ENCODE measurements at places on chromosomes 4 and X. TPM values are rescaled to one million over a fixed set of nuclear protein-coding genes. Genes with fewer than 3 reads are reported as not detected.

The CT45A2 gene
- total RNA-seq = not detected

The SMAD1 gene
- total RNA-seq = 31.8 TPM

The KCND1 gene
- 3.0 TPM for total RNA-seq

The KLHL5 gene
- total RNA-seq = 34.2 TPM

The NOX1 gene
- not detected for total RNA-seq

The DTHD1 gene
- total RNA-seq = not detected

The GIMD1 gene
- not detected for total RNA-seq

The RASL11B gene
- under 0.01 TPM for total RNA-seq

The PRSS12 gene
- total RNA-seq = not detected

The NPY2R gene
- total RNA-seq = under 0.01 TPM

GRCh38 chrX:108159028-108159670 is 67.6 kb downstream of the ATG4A start:
- DNase-seq = no peak

GRCh38 chrX:9465380-9466123 is 694 bp downstream of the TBL1X start:
- DNase-seq = no peak

- DNase-seq = no peak
Observed at GRCh38 chr4:54099748-54100574, at the start of gene GSX2. GSX2 (plus strand) TSS chr4:54100163; CDS start chr4:54100345, 182 bp downstream.

DNA sequence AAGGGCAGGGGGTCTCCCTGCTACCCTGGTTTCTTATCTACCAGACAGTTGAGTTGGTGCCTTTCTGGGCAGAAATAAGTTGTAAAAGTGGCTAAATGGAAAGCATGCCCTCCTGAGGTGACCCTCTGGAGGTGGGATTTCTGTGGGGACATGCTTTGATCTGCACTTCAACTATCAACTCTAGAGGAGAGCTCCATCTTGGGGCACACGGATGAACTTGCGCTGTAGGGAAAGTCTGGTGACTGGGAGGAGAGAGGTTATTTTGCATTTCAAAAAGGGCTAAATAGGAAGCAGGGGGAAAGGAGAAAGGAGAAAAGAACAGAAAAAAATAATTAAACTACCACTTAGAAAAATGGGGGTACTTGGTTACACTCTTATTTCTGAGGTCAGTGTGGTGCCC is 12.7 kb upstream of the RHOXF2B start:
- no peak for DNase-seq

- DNase-seq = peak; percentile 72
Observed at GRCh38 chrX:124388562-124388961, 42.2 kb downstream of the SH2D1A start.

GRCh38 chr4:34372815-34373214 is 1871.5 kb downstream of the ARAP2 start:
- DNase-seq = no peak

GRCh38 chr4:707929-708630 is 2.4 kb downstream of the PCGF3 start:
- DNase-seq = no peak

GRCh38 chr4:41257257-41257901 is 651 bp downstream of the UCHL1 start:
- peak; percentile 72 for DNase-seq

- no peak for DNase-seq
Observed at GRCh38 chr4:152255437-152255836, 280.5 kb downstream of the FBXW7 start.

- no peak for DNase-seq
Observed at GRCh38 chrX:23904096-23904495, 3.6 kb downstream of the APOO start.

- no peak for DNase-seq
Observed at GRCh38 chr4:41645728-41646390, 102.7 kb downstream of the PHOX2B start.

- no peak for DNase-seq
Observed at GRCh38 chr4:118889312-118889691, 648 bp downstream of the SYNPO2 start.

DNA sequence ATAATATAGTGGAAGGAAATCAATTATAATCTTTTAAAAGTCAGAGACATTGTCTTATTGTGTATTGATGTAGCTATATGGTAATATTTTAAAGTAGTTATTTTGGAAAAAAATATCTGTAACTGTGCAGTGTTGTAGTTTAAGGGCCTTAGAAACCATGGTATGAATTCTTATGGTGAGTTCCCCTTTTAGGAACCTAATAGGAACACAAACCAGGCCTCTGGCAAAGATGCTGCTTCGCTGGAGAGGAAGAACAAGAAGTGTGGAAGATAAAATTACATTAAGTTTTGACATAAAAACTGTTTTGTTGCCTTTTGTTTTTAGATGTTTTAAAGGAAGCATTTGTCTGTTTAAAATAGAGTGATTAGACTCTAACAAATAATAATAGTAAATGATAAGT is 10.9 kb upstream of the TMPRSS11D start:
- no peak for DNase-seq

GRCh38 chr4:2834001-2834921 is 9.4 kb upstream of the ADD1 start:
- DNase-seq = no peak

DNA sequence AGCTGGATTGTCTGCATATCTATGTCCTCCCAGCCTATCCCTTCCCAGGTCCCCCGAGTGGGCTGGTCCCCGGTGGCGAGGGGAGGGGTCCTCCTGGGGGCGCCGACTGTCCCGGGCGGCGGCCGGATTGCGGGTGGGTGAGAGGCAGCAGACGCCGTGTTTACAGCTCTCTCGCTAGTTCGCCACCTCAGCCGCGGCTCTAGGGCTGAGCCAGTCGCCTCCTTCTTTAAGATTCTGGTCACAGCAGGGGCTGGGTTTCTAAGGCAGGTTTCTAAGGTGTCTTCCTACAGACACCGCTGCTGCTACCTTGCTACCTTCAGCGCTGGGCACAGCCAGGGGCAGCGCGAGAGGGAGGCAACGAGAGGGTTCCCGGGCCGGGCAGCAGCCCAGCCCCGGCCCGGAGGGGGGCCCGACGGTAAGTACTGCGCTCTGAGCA is 57.2 kb downstream of the FRMPD3 start:
- DNase-seq = no peak

DNA sequence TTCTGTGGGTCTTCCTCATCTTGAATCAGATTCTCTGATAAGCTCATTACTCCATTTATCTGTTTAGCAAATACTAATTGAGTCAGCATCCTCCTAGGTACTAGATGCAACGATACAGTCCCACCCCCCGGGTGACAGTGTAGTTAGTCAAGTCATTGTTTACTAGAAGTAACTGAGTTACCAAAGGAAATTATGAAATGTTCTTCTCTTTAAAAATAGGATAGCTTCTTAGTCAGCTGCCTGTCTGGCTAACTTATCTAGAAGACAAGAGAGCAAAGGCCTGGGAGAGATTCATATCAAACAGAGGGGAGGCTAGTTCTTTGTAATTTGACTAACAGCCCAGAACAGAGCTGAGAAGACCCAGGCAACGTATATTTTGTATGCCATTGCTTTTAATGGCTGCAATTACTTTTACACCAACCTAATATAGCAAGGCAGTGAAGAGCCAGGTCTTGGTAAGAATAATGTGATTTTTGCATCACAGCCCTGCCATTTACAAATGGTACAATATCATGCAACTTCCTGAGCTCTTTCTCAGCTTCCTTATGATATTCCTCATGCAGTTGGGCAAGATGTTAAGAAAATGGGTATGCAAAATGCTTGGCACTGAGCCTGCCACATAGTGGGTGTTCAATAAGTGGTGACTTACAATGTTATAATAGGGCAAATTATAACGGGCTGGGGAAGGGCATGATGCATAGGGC is 149.9 kb downstream of the CHIC2 start:
- peak; percentile 42 for DNase-seq

DNA sequence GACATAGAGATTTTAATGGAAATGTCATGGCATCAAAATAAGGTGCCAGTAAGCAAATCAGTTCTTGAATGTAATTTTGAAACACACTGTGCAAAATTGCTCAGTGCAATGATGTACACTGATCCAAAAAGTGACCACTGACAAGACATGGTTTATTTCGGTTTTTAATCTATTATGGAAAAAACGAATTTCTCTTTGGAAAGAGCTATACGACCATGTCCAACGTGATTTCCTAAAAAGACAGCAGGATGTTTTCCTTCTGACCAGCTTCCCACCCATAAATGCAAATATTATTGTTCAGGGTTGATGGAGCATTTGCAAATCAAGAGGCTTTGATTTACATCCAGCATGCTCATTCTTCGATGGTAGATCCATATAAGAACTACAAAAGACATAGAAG is 17.1 kb upstream of the MAGEA1 start:
- no peak for DNase-seq

DNA sequence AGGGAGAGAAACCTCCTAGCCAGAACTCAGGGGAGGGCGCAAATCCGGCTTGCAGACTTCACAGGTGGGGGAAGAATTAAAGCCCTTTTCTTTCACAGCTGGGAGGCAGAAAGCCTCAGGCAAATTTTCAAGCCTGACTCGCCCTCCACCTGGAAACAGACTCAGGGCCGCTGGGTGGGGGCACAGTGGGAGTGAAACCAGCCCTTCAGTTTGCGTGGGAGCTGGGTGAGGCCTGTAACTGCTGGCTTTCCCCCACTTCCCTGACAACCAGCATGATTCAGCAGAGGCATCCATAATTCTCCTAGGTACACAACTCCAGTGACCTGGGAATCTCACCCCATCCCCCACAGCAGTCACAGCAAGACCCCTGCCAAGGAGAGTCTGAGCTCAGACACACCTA is 206.9 kb upstream of the INTU start:
- DNase-seq = no peak

DNA sequence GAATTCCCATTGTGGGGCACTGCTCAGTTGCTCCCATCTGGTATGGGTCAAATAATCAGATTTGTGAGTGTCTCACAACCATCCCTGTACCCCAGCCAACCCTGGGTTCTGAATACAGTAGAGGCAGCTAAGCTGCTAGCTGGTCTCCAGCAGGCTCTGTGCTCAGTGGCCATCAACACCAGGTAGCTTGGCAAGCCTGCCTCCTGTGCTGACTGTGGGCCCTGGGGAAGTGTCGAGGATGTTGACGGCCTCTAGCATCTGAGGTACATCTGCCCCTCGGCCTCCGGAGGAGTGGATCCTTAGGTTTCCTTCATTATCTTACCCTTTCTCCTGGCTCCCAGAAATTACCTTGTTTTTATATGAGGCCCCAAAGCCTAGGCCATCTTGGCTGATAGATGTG is 13.3 kb downstream of the RNF4 start:
- no peak for DNase-seq

DNA sequence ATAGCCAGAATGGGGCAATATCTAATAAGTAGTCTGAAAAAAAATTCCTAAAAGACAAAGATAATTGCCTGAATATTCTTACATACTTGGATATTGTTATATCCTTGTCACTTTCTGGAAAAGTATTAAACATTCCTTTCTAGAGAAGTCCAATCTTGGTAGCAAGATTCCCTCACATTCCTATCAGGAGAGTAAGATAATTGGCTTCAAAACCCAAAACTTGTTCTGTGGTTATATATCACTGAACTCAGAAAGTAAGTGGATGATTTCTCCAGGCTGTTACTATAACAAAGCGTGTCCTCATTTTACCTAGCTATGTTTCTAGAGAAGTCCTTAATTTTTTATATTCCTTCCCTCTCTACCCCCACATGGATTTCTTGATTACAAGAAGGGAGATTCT is 46.0 kb upstream of the TEX13A start:
- DNase-seq = no peak

DNA sequence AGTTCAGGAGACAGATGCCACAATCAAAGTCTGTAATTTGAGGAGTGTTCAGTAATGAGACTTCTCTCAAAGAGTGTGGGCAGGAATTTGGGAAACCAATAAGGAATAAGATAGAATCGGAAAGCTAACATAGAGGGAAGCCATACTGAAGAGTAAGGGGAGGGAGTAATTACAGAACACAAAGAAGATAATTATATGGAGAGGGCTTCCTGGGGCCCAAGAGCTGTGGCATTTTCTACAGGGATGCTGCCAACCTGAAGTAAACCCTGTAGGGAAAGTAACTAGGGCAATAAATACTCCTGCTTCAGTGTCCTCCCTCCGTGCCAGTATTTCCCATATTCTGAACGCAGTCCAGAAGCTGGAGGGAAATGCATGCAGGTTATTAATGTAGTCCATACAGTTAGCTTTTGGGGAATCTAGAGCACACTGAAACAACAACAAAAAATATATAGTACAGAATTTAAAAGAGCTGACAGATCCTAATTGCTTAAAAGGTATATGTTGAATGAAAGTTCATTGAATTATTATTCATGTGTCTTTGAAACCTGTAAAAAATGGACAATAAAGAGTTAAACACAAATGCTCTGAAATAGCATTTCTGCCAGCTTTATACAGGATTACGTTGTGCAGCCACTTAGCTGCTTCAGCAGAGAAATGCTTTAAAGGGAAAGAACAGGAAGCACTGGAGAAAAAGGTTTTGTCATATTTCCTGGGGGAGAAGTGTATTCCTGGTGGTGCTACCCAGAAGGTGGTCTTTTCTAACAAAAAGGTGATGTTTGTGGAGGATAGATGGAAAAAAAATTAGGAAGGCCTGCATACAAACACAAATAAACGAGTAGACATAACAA is 48.0 kb downstream of the CXXC4 start:
- DNase-seq = no peak

GRCh38 chr4:186445040-186445439 is 110.3 kb downstream of the MTNR1A start:
- DNase-seq = no peak

DNA sequence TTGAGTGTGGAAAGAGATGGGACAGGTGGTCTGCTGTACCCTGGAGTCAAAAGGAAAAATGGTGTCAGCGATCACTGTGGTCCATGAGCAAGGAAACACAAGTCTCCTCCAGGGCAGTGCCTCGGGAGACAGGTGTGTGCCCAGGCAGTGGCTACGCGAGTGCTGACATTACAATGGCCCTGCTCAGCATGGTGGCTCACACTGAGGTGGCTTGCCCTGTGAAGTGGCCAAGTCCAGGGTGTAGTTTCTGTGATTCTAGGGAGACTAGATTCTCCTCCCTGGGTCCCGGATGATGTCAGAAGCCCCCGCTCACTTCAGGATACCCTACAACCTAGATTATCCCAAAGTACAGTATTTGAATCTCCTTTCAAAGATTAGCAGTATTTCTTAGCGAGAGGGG is 44.8 kb upstream of the TMEM150C start:
- DNase-seq = no peak

DNA sequence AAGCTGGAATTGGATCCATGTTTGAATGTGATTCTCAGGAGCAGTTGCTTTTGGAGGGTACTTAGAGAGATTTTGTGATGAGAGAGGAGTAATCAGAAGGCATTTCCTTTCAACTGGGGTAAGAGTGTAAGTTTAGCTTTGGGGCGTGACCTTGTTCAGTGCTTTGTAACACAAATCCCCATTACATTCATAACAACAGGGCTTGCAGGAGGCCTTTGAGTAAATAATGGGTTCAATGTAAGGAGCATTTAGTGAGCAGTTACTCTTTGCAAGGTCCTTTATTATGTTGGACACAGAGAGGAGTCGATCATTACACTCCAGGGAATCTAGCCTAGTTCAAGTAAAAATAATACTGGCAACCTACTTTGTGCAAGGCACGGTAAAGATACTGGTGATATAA is 74.0 kb upstream of the AFF2 start:
- no peak for DNase-seq

- no peak for DNase-seq
Observed at GRCh38 chr4:145909773-145910172, 28.9 kb downstream of the ZNF827 start.
